Stimulated activated CD4-positive, alpha-beta T cell treated with anti-CD3 and anti-CD28 coated beads, Interleukin-12 subunit alpha, Interleukin-12 subunit beta, amount 100 ng/mL, for 24 hours (primary cell): ENCODE measurements at places on chromosomes 1 and 21.

- no peak for DNase-seq
Measured at GRCh38 chr1:230315099-230315498, 111.0 kb downstream of the PGBD5 start.

GRCh38 chr1:235006132-235006721 is 122.4 kb downstream of the TOMM20 start:
- no peak for DNase-seq

DNA sequence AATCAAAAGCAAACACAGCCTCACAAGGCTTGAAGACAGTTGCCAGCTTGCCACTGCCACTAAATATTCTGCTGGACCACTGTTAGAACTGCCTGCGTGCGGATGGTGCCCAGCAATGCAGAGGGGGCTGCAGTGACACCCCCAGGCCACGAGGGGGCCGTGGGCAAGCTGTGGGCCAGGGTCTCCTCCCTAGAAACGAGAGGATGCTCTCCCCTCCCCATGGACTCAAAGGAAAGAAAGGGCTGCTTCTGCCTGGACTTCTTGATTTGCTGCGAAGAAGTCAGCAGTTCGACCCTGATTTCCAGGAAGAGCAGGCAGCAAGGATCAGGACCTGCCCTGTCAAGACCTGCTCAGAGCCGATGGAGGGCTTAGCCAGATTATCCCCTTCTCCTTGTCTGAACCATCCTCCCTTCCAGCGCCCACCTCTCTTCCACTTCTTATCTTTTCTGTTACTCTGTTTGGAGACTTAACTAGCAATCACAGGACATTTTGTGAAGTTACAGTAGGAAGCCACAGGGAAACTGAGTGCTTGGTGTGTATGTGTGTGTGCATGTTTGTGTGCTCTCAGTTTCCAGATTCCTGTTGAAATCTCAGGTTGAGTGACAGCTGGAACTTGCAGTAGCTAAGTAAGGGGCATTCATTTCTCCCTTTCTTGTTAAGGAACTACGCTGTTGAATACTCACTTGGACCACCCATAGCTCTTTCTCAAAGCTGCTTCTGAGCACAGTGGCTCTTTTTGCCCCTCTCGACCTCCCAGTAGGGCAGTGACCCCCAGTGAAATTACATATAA is 2.7 kb downstream of the MAN1C1 start:
- DNase-seq, result no peak

GRCh38 chr1:205074513-205074912 is 9.7 kb downstream of the TMEM81 start:
- DNase-seq, result no peak

DNA sequence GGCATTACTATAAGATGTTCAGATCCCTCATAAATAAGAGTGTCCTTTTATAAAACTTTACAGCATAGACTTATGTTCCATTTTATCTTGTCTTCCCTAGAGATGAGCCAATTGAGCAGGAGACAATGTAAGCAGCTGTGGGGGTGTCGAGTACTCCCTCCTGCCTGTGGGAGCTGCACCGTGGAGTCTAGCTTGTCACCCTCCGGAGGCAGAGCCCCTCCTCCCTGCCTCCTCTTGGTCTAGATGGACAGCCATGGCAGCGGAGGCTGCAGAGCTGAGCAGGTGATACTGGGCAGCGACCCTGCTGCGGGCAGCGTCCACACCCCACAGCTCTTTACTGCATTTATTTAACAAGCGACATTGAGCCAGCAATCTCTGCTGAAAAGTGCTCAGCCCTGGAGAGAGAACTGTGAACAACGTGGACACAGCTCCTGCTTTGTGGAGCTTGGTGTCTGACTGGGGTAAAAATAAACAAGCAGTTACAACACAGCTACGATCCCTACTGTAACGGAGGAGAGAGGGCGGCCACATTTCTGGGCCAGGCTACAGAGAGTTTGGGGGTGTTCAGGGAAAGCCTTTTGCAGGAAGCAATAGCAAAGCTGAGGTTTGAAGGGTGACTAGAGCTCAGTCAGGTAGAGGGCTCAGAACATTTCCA is 12.8 kb upstream of the KIF21B start:
- no peak for DNase-seq

- no peak for DNase-seq
Measured at GRCh38 chr1:47708019-47708535, 270.2 kb downstream of the FOXD2 start.

- no peak for DNase-seq
Measured at GRCh38 chr1:205301205-205301821, 20.2 kb downstream of the NUAK2 start.

- DNase-seq, result no peak
Measured at GRCh38 chr1:110588991-110589390, 17.2 kb downstream of the KCNA2 start.

- DNase-seq, result peak; percentile 56
Measured at GRCh38 chr1:227999056-227999930, 7.5 kb upstream of the WNT3A start.

- no peak for DNase-seq
Measured at GRCh38 chr1:1599935-1600860, at the start of gene FNDC10. TSS of gene FNDC10 (minus strand) at chr1:1600135. CDS start at chr1:1600015, 120 bp downstream.

DNA sequence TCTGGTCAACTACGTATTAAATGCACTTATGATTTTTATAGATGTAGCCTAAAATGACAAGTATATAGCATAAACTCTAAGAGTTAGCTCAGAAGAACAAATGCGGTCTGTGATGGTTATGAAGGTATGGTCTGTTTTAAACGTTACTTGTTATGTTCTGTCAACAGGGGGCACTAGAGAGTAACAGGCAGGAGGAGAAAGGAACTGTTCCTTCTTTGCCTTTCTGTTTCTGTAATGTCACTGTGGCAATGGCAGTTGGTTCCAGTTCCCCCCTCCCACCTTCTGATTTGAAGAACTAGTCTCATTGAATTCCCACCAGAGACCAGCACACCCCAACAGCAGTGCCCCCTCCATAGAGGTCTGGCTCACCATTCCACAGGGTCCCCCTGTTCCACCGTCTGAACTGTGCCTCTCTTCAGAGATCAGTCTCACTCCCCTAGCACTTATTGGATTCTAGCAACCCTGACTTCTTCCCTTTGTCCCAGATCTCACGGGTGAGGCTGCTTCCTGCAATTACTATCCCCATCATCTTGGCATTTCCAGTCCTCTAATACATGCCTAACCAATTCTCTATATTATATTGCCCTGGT is 14.0 kb downstream of the KRTAP24-1 start:
- no peak for DNase-seq

DNA sequence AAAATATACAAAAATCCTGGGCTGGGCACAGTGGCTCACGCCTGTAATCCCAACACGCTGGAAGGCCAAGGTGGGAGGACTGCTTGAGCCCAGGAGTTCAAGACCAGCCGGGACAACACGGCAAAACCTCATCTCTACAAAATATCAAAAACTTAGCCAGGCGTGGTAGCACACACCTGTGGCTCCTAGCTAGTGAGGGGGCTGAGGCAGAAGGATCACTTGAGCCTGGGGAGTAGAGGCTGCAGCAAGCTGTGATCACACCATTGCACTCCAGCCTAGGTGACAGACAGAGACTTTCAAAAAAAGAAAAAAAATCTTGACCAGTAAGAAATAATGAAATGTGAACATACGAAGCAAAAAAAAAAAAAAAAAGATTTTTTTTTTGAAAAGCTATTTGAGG is 52.1 kb downstream of the ARID4B start:
- DNase-seq, result no peak

GRCh38 chr21:44914176-44914874 is 6.4 kb downstream of the ITGB2 start:
- DNase-seq, result no peak

GRCh38 chr1:39139723-39140360 is 64.7 kb upstream of the MACF1 start:
- no peak for DNase-seq

- DNase-seq, result peak; percentile 25
Measured at GRCh38 chr1:39666772-39667171, 5.1 kb downstream of the NT5C1A start.

- DNase-seq, result no peak
Measured at GRCh38 chr1:65904681-65905083, 112.0 kb downstream of the PDE4B start.

GRCh38 chr1:231279081-231279480 is 38.1 kb downstream of the GNPAT start:
- DNase-seq, result no peak

- DNase-seq, result no peak
Measured at GRCh38 chr1:193426061-193426460, 239.6 kb upstream of the B3GALT2 start.

DNA sequence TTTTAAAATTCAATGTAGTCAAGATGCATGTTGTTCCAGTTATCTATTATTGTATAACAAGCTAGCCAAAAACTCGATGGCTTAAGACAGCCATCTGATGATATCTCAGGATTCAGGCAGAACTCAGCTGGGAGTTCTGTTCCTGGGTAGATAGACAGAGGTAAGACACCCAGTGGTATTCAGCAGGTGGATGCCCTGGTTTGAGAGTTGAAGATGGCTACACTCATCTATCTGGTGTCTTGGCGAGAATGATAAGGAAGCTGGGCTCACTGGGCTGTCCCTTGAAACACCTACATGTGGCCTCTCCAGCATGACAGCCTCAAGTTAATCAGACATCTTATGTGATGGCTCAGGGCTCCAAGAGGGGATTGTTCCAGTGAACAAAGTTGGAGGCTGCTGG is 3.3 kb upstream of the KCNK1 start:
- no peak for DNase-seq

DNA sequence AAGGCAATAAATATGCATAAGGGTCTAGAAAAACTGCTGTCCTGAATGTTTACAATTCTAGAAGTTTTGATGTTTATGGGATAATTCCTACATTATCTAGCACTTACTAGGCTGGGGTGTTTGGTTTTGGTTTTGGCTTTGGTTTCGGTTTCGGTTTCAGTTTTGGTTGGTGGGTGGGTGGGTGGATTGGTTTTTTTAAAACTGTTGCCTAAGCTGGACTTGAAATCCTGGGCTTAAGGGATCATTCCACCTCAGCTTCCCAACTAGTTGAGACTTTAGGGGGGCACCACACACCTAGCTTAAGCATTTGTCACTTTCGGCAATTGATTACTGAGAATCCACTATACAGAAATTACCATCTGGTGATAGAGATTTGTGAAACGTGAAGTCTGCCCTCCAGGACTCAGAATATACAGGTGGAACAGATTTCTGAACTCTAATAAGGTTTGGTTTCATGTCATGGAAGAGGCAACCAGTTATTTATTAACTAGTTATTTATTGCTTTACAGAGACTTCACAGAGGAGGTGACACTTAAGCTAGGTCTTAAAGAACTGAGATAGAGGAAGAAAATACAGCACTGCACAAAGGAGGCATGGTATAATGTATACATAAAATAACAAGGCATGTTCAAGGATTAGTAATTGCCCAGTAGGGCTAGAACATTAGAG is 69.6 kb downstream of the PIK3R3 start:
- DNase-seq, result no peak

DNA sequence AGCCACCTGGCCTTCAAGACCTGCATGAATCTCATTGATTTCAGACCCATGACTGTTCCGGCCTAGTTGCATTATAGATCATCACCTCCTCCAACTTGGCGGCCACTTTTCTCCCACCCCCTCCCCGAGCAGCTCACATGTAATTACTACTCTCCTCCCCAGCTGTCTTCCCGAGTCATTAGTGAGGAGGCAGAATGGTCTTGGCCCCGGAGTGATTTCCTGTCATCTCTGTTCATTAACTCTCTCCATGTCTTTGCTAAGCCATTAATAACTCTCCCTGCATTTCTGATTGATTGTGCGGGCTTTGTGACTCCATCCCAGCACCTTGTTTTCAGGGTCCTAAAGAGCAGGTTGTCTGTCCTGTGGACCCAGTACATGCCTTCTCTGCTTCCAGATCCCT is 75.6 kb upstream of the CNTN2 start:
- no peak for DNase-seq

DNA sequence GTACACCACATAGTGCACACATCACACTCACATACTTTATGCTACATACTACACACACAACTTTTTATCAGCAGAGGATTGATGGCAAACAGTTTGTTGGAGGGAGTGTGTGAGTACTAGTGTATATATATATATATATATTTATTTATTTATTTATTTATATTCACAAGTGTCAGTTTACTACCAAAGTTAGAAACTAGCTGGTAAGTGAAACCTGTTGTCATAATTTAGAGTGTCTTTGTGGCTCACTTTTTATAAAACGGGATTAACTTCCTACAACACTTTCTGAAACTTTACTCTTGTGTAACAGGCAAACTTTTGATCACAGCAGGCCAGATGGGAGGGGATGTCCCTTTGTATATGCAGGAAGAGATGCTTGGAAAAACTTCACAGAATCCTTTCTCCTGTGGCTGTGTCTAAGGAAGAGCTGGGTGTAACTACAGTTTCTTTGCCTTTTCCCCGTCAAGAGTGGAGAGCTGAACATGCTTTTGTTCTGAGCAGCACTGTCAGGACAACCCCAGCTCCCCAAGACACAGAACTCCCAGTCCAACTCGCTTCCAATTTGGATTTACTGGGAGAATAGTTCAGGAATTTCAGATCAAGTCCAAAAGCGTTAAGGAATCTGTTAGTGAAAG is 1.9 kb upstream of the SAMD13 start:
- DNase-seq, result no peak

DNA sequence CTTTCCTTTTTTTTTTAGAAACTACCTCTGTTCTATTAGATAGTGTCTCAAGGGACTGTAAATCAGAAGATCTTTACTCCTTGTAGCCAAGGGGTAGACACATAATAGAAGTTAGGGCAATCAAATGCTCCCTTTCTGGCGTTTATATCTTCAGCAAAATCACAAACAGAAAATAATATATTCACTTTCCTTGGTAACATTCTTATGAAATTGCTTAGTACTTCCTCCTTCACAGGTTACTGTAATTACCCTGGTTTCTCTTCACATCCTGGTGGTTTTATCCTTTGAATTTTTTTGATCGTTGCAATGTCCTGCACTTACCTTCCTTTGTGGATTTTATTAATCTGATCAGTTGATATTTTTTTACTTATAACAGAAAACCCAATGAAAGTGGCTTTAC is 1064.9 kb downstream of the NCAM2 start:
- no peak for DNase-seq

GRCh38 chr1:9401080-9401453 is 108.4 kb downstream of the SPSB1 start:
- DNase-seq, result no peak

DNA sequence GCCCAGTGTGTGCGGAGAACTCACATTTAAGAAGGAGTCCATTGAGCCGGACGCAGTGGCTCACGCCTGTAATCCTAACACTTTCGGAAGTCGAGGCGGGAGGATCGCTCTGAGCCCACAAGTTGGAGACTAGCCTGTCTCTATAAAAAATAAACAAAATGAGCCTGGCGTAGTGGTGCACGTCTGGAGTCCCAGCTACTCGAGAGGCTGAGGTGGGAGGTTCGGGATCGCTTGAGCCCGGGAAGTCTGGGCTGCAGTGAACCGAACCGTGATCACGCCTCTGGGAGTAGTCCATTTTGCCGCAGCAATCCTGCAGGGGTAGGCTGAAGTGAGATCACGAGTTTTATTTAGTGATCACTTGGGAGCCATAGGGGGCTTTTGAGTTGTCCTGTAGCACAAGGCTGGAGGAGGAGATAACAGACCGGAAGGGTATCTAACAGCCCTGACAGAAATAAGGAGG is 497 bp upstream of the FUCA1 start:
- DNase-seq, result peak; percentile 1

- no peak for DNase-seq
Measured at GRCh38 chr1:47841356-47841755, 155.8 kb downstream of the TRABD2B start.
